ENCODE measurements at places on chromosomes 5 and 9. TPM values are rescaled to one million over a fixed set of nuclear protein-coding genes. Genes with fewer than 3 reads are reported as not detected.

DNA sequence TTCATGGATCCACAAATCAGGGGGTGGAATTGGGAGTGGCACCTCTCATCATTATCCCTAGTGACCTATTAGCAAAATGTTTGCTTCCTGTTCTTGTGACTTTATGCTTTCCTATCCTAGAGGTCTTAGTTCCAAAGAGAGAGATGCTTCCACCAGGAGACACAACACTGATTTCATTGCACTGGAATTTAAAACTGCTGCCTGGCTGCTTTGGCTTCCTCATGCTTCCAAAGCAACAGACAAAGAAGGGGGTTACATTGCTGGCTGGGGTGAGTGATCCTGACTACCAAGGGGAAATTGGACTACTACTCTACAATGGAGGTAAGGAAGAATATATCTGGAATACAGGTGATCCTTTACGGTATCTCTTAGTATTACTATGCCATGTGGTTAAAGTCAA, 69.2 kb upstream of the SH3GL2 start:
- H3K4me3 ChIP-seq, result no peak overlapping the region
- no peaks in the 10 kb centered on the region for H3K4me1 ChIP-seq
- H3K27me3 ChIP-seq, result no peaks in the 10 kb centered on the region
- H3K27ac ChIP-seq, result no peak overlapping the region

- no peaks in the 10 kb centered on the region for H3K27me3 ChIP-seq
- DNase-seq, result no peak
- no peaks in the 10 kb centered on the region for H3K4me1 ChIP-seq
- no peak overlapping the region for H3K4me3 ChIP-seq
These were observed 76.2 kb upstream of the MIER3 start for GRCh38 chr5:57028161-57028560.

GRCh38 chr9:19199012-19199411, 31.5 kb upstream of the DENND4C start:
- DNase-seq, result no peak
- no peaks in the 10 kb centered on the region for H3K36me3 ChIP-seq
- no peak overlapping the region for H3K27ac ChIP-seq
- no peak overlapping the region for H3K4me3 ChIP-seq
- no peaks in the 10 kb centered on the region for H3K4me1 ChIP-seq

DNA sequence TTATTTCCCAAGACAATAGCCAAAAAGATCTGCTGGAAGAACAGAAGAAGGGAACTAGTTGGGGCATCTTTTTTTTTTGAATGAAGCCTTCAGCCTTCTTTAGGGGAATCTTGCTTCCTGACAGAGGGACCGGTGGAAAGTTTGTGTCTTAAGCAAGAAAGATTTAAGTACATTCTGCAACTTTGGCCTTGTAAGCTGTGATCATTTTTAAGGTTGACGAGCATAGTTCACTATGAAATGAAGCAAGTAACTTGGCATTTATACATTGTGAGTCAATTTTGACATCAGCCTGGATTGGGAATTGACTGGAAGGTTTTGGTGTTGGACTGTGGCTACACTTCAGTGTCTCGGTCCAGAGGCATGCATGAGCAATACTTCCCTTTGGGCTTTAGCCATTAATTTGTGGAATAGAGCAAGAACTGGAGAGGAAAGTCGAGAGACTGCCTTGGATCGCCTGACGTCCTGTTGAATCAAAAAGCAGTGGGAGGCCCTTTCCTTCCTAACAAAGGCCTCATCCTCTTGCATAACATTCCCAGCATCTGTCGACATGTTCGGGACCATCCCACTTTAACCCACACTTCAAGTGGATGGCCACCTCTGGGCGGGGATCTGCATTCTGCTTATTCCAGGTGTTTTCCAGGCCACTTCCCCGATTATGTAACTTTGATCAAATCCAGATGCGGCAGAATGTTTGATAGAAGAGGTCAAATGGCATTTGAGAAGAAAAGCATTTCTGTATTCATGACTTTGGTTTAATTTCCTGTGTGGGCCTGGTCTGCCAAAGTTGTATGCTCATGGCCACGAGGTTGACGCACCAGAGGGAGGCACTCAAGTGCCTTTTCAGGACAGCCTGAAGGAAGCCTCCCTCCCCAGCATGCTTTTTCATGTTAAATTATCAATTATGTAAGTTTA, 12.5 kb downstream of the ABL1 start:
- H3K4me3 ChIP-seq, result no peak overlapping the region
- H3K27ac ChIP-seq, result no peak overlapping the region
- no peak for DNase-seq
- peaks cover 31% of the 10 kb centered on the region for H3K4me1 ChIP-seq
- H3K36me3 ChIP-seq, result no peaks in the 10 kb centered on the region
- no peaks in the 10 kb centered on the region for H3K27me3 ChIP-seq

GRCh38 chr9:83355024-83355444, 183.2 kb downstream of the FRMD3 start:
- no peaks in the 10 kb centered on the region for H3K4me1 ChIP-seq
- H3K4me3 ChIP-seq, result no peak overlapping the region
- DNase-seq, result no peak
- H3K27me3 ChIP-seq, result no peaks in the 10 kb centered on the region

- H3K4me1 ChIP-seq, result no peaks in the 10 kb centered on the region
- H3K27me3 ChIP-seq, result no peaks in the 10 kb centered on the region
- H3K36me3 ChIP-seq, result no peaks in the 10 kb centered on the region
- no peak for DNase-seq
These were observed 7.6 kb upstream of the ZNF618 start for GRCh38 chr9:113868501-113868900.

DNA sequence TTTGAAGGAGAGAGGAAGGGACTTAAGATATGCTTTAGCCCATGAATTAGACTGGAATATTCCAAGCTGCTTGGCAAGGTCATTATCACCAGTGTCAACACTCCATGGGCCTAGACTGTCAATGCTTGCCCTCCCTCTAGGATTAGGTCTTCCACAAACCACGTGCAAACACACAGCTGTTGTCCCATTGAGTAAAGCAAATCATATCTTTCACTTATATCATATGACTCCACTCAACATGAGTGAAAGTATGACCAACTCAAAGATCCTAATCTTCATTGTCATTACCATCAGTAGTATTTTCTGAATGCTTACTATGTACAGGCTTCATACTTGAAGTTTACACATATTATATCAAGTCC, 57.0 kb upstream of the GRAMD2B start:
- no peak for DNase-seq
- H3K4me3 ChIP-seq, result no peak overlapping the region
- no peaks in the 10 kb centered on the region for H3K36me3 ChIP-seq
- no peaks in the 10 kb centered on the region for H3K27me3 ChIP-seq
- H3K4me1 ChIP-seq, result no peaks in the 10 kb centered on the region

GRCh38 chr5:32076699-32077695, 97.1 kb downstream of the GOLPH3 start:
- no peak overlapping the region for H3K4me3 ChIP-seq
- H3K27ac ChIP-seq, result no peak overlapping the region
- H3K27me3 ChIP-seq, result no peaks in the 10 kb centered on the region

DNA sequence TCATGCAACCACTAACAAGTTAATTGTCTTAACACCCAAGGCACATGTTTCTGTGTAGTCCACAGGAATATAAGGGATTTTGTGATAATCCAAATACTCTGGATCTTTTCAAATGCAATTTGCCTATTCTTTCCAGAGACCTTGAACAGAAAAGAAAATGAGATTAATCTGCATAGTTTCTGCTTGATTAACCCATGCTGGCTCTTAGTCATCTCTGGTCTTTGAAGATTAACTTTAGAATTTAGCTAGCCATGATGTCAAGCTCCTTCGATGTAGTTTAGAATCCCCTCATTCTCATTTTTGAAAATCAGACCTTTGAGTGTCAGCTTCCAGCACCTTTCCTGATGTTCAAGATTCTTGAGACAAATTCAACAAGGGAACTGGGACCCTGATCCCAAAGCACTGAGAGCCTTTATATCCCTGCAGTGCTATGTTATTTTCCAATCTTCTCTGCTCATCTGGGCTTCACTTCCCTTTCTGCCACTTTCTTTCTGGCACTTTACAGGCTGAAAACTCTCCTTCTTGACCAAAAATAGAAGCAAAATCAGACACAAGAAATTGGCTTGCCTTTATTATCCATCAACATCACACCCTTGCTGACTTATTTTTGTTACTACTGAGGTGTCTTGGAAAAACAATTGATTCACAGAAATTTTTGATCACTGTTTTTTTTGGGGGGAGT, 155.5 kb downstream of the PALM2AKAP2 start:
- no peaks in the 10 kb centered on the region for H3K36me3 ChIP-seq
- no peaks in the 10 kb centered on the region for H3K27me3 ChIP-seq
- H3K27ac ChIP-seq, result no peak overlapping the region
- DNase-seq, result no peak
- no peak overlapping the region for H3K4me3 ChIP-seq

- H3K27me3 ChIP-seq, result no peaks in the 10 kb centered on the region
- no peaks in the 10 kb centered on the region for H3K36me3 ChIP-seq
- no peak overlapping the region for H3K27ac ChIP-seq
- no peak overlapping the region for H3K4me3 ChIP-seq
- no peak for DNase-seq
These were observed 197.6 kb upstream of the RASA1 start for GRCh38 chr5:87069974-87070608.

GRCh38 chr9:121280715-121281613, 13.0 kb downstream of the GSN start:
- H3K36me3 ChIP-seq, result no peaks in the 10 kb centered on the region
- no peak for DNase-seq
- no peak overlapping the region for H3K27ac ChIP-seq
- no peaks in the 10 kb centered on the region for H3K27me3 ChIP-seq

GRCh38 chr5:131281133-131281867, 17.4 kb downstream of the CDC42SE2 start:
- H3K4me1 ChIP-seq, result peaks cover 89% of the 10 kb centered on the region
- peak; percentile 85 for DNase-seq
- H3K27ac ChIP-seq, result peak overlapping the region; percentile 63

GRCh38 chr9:127107171-127107928, 15.1 kb downstream of the ANGPTL2 start:
- DNase-seq, result no peak
- no peaks in the 10 kb centered on the region for H3K36me3 ChIP-seq
- H3K4me1 ChIP-seq, result no peaks in the 10 kb centered on the region

GRCh38 chr5:59130431-59130830, 547.6 kb downstream of the RAB3C start:
- H3K4me3 ChIP-seq, result no peak overlapping the region
- no peak for DNase-seq
- H3K4me1 ChIP-seq, result peaks cover 63% of the 10 kb centered on the region
- H3K27me3 ChIP-seq, result no peaks in the 10 kb centered on the region
- no peaks in the 10 kb centered on the region for H3K36me3 ChIP-seq
- H3K27ac ChIP-seq, result no peak overlapping the region

GRCh38 chr5:158933494-158934318, 166.0 kb downstream of the EBF1 start:
- no peak overlapping the region for H3K27ac ChIP-seq
- no peaks in the 10 kb centered on the region for H3K4me1 ChIP-seq
- H3K27me3 ChIP-seq, result no peaks in the 10 kb centered on the region
- no peaks in the 10 kb centered on the region for H3K36me3 ChIP-seq
- H3K4me3 ChIP-seq, result no peak overlapping the region

GRCh38 chr5:147223948-147224791, 10.7 kb upstream of the STK32A start:
- no peak for DNase-seq
- H3K4me1 ChIP-seq, result peaks cover 3% of the 10 kb centered on the region
- H3K36me3 ChIP-seq, result no peaks in the 10 kb centered on the region

GRCh38 chr9:17021387-17021970, 113.4 kb upstream of the CNTLN start:
- H3K4me1 ChIP-seq, result no peaks in the 10 kb centered on the region
- H3K27me3 ChIP-seq, result no peaks in the 10 kb centered on the region
- H3K36me3 ChIP-seq, result no peaks in the 10 kb centered on the region
- no peak overlapping the region for H3K27ac ChIP-seq
- no peak overlapping the region for H3K4me3 ChIP-seq
- no peak for DNase-seq

DNA sequence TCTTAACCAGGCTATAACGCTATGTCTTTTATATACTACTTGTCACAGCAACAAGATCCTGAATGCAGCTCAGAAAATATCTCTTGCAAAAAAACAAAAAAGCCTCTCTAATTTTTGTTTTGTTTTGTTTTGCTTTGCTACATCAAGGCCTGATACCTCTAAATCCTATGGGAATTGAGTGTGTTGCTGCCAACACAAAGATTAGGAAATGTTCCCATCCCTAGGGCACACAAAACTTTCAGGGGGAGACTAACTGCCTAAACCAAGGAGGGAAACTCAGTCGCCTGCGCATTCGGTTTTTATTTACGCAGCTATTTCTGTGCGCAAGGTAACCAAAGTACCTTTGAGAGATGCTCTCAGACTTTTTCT, 1.7 kb downstream of the SSBP2 start:
- peak overlapping the region; percentile 25 for H3K4me3 ChIP-seq
- H3K36me3 ChIP-seq, result no peaks in the 10 kb centered on the region
- no peak for DNase-seq
- no peaks in the 10 kb centered on the region for H3K27me3 ChIP-seq
- no peak overlapping the region for H3K27ac ChIP-seq
- H3K4me1 ChIP-seq, result peaks cover 20% of the 10 kb centered on the region

DNA sequence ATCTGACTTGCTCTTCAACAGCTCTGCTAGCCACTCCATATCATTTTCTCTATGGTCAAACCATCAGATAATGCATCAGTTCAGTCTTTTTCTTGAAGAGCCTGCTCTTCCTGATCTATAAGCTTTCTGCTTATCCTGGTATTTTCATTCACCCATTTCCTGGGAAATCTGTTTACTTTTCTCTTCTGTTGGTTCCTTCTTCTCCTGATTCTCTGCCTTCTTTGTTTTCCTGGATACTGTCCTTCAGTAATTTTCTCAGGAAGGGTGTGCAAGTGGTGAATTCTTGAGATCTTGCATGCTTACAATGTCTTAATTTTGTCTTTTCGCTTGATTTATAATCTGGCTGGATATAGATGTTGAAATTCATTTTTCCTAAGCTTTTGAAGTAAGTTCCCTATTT, 39.8 kb upstream of the NKX2-5 start:
- H3K36me3 ChIP-seq, result no peaks in the 10 kb centered on the region
- H3K27ac ChIP-seq, result no peak overlapping the region
- no peaks in the 10 kb centered on the region for H3K4me1 ChIP-seq
- no peak for DNase-seq

DNA sequence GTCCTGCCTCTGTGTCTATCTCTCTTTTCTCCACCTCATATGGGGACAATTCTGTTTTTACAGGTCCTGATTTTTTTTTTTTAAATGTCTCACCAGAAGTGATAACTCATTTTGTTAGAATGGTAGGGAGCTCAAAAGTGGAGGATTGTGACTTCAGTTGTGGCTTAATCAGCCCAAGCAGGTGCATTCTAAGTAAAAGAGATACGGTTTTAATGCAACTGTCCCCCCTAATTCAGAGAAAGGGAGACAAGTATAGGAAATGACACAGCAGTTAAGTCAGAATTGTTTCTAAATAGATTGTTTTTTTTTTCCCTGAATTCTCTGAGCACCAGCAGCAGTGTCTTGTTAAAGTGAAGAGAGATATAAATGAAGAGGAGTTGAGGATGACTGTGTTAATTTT, 24.5 kb downstream of the MAST4 start:
- H3K27ac ChIP-seq, result no peak overlapping the region
- no peaks in the 10 kb centered on the region for H3K27me3 ChIP-seq
- no peak overlapping the region for H3K4me3 ChIP-seq
- no peaks in the 10 kb centered on the region for H3K36me3 ChIP-seq
- DNase-seq, result no peak

Gene SYK
- 0.76 TPM for total RNA-seq

Gene SLC6A18
- total RNA-seq, result not detected

Gene ENC1
- total RNA-seq, result 0.84 TPM

Gene AMACR
- total RNA-seq, result 5.2 TPM

Gene TTC16
- 2.5 TPM for total RNA-seq

Gene BARHL1
- not detected for total RNA-seq

Gene WDR38
- total RNA-seq, result not detected

Gene SPACA9
- total RNA-seq, result 1.8 TPM

Gene ENG
- total RNA-seq, result 13.7 TPM

Gene PRRX2
- not detected for total RNA-seq

Gene PFN3
- not detected for total RNA-seq

Gene CCL19
- not detected for total RNA-seq

Gene CDH9
- not detected for total RNA-seq

Gene SPINK13
- total RNA-seq, result not detected
